ENCODE measurements at places on chromosomes 4 and X. TPM values are rescaled to one million over a fixed set of nuclear protein-coding genes. Genes with fewer than 3 reads are reported as not detected.

RNF212 gene
- 13.3 TPM for total RNA-seq

MAGEB4 gene
- total RNA-seq: not detected

SLC34A2 gene
- total RNA-seq: not detected

PTPN13 gene
- total RNA-seq: 11.3 TPM

SPANXN4 gene
- 34.8 TPM for total RNA-seq

ADH1A gene
- total RNA-seq: not detected

CXCL3 gene
- total RNA-seq: 11.1 TPM

XPNPEP2 gene
- total RNA-seq: not detected

CLTRN gene
- 6.6 TPM for total RNA-seq

TRIM61 gene
- total RNA-seq: not detected

AKAP4 gene
- not detected for total RNA-seq

CXCL10 gene
- total RNA-seq: not detected

TMEM131L gene
- total RNA-seq: 9.7 TPM

DDX60 gene
- total RNA-seq: 5.3 TPM

VEGFC gene
- total RNA-seq: 19.2 TPM

LPAR4 gene
- not detected for total RNA-seq

RXFP1 gene
- not detected for total RNA-seq

SHROOM2 gene
- total RNA-seq: 0.17 TPM

TCEAL2 gene
- total RNA-seq: not detected

MAGEA1 gene
- 64.2 TPM for total RNA-seq

FAT4 gene
- total RNA-seq: 12.3 TPM

TMEM154 gene
- 3.5 TPM for total RNA-seq

RS1 gene
- not detected for total RNA-seq

FGFBP1 gene
- total RNA-seq: not detected

PHEX gene
- 0.64 TPM for total RNA-seq

PHF8 gene
- total RNA-seq: 16.9 TPM

OTC gene
- not detected for total RNA-seq

TMEM31 gene
- not detected for total RNA-seq

CSAG2 gene
- not detected for total RNA-seq

CNKSR2 gene
- 14.9 TPM for total RNA-seq

BRS3 gene
- not detected for total RNA-seq

DMP1 gene
- total RNA-seq: 0.02 TPM

FAM53A gene
- total RNA-seq: 1.3 TPM

GPRASP1 gene
- 0.94 TPM for total RNA-seq

FAAH2 gene
- 0.05 TPM for total RNA-seq

MAMLD1 gene
- total RNA-seq: 0.72 TPM

CABS1 gene
- not detected for total RNA-seq

RAB33A gene
- total RNA-seq: not detected

DDX53 gene
- total RNA-seq: not detected
